H4 (cell line): ENCODE measurements at places on chromosomes 16 and 17. TPM values are rescaled to one million over a fixed set of nuclear protein-coding genes. Genes with fewer than 3 reads are reported as not detected.
A peak's percentile ranks its signal among the peaks of the same experiment; 100 is the strongest.

PIGQ gene
- 7.6 and 7.7 TPM in 2 replicates for total RNA-seq

DNA sequence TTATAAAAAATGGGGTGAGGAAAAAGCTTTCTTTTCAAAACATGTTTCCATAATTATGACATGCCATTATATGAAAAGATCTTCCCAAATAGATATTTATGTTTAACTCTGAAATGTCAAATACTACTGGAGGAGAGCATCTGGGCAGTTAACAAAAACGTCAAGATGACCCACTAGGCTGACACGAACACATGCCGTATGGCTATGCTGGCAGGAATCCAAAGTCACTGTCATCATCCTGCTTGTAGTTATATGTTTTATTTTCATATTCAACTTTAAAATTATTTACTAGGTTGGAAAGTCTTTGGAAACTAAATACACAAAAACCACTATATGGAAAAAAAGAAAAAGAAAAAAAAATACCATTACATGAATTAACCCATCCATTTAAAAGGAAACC lies 27.3 kb downstream of the ANKFY1 start:
- DNase-seq, result no peak

GRCh38 chr16:90015586-90016338 lies 3.5 kb downstream of the DBNDD1 start:
- no peak for DNase-seq

- DNase-seq, result no peak
Observed at GRCh38 chr17:82148997-82149396, 51.0 kb upstream of the FASN start.

GRCh38 chr16:88991813-88992350 lies 14.9 kb upstream of the CBFA2T3 start:
- DNase-seq, result no peak

- no peak for DNase-seq
Observed at GRCh38 chr16:55760310-55761001, 72.4 kb downstream of the CES1 start.

STH gene
- total RNA-seq, result not detected in 2 replicates

DNA sequence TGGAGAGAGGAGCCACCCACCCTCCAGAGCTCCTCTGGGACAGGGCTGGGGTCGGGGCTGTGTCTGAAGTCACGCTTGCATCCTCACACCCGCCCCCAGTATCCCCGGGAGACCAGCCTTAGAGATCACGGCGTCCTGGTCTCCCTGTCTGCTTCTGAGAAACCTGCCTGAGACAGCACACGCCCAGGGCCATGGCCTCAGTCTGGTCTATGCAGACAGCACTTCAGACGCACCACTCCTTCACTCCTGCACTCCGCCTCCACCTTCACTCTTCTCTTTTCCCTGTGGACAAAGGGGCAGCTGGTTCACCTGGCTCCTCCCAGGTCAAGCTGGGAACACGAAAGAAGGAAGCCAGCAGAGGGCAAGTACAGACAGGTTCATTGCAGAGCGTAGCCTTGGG lies 248.0 kb upstream of the GSE1 start:
- DNase-seq, result no peak

KCNJ18 gene
- total RNA-seq, result 0.35 TPM in 1 of 2 replicates, not detected in the other

- DNase-seq, result peak; percentile 14
Observed at GRCh38 chr16:17339764-17340541, 130.8 kb downstream of the XYLT1 start.

HBM gene
- total RNA-seq, result not detected in 2 replicates

DNA sequence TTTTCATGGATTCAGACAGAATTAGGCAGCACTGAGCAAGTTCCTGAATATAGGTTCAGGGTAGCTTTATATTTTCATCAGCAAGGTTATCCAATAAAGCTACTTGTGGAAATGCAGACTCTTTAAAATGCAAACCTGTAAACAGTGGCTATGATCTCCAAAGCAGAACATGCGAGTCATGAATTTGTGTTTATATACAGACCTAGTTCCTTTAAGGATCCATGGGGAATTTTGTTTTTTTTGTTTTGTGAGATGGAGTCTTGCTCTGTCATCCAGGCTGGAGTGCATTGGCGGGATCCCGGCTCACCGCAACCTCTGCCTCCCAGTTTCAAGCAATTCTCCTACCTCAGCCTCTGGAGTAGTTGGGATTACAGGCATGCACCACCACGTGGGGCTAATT lies 14.8 kb downstream of the CLEC16A start:
- no peak for DNase-seq
